T-helper 2 cell (primary cell): ENCODE measurements at places on chromosomes 4 and X.

DNA sequence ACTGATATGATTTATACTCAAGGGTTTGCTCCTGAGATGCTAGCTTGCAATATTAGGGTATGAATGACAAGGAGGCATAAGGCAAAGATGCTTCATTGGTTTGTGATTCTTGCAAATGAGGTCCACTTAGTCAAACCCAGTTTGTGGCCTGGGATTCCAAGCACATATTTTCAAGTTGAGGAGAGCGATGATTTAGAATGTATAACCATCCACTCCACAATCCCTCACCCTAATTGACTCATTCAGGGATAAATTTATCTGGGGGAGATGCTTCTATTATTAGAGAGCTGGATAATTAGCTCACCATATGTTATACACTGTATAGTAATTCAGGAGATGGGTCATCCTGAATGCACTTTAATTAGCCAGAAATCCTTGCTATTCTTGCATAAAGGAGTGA lies 118.3 kb upstream of the PUDP start:
- DNase-seq, result no peak

GRCh38 chr4:180688480-180688879 lies 1554.7 kb upstream of the TENM3 start:
- no peak for DNase-seq

GRCh38 chr4:12692815-12693214 lies 791.3 kb downstream of the RAB28 start:
- DNase-seq, result no peak

GRCh38 chr4:55399581-55399980 lies 3.8 kb downstream of the TMEM165 start:
- no peak for DNase-seq

DNA sequence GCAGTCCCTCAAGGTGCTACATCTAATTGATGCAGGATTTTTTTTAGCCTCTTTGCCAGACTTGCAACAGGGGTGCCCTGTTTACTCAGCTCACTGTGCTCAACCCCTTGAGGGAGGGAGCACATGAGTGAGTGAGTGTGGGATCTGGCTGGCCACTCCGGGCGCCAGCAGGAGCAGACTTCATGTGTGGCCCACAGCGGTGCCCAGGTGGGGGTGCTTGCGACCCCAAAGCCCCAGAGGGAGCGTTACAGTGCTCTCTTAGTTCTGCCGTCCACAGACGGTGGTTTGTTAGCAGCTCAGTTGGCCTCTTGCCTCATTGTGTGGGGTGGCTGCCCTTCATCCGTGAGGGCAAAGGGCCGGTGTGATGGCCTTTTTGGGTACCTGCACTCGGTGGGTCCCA lies 81.6 kb upstream of the MYOZ2 start:
- no peak for DNase-seq

DNA sequence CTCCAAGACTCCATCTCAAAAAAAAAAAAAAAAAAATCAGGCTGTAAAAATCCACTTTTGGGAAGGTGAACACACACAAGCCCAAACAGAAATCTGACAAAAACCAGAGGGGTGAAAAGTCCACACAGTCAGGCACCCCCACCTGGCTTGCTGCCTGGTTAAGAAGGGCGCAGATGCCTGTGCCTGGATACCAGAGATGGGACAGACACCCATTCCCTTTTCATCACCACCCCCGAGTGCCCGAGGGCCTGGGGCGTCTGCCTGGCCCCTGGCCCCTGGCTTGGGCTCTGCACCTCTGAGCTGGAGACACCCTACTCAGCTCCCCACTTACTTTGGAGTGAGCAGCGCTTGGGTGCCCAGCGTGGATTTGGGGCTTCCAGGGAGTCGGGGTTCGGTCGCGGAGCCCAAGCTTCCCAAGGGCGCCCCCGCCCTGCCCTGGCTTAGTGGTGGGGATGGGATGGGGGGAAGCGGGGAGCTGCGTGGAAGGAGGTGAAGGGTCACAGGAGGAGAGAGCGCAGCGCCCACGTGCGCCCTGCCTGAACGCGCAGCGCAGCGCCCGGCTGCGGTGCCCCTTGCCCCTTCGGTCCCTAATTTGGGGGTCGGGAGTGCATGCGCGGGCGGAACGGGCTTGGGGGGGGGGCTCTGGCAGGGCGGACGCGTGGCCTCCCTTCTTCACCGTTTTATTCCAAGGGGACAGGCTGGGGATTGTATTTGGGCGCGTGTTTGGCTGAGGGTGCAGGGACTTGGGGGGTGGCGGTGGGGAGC lies 11.3 kb downstream of the SHOX start:
- no peak for DNase-seq
